ENCODE measurements at places on chromosomes 2 and 18.
A peak's percentile ranks its signal among the peaks of the same experiment; 100 is the strongest.

GRCh38 chr18:54776282-54776977 lies 51.8 kb upstream of the RAB27B start:
- no peak for DNase-seq

GRCh38 chr18:58937887-58938267 lies 73.2 kb downstream of the ZNF532 start:
- DNase-seq = no peak

DNA sequence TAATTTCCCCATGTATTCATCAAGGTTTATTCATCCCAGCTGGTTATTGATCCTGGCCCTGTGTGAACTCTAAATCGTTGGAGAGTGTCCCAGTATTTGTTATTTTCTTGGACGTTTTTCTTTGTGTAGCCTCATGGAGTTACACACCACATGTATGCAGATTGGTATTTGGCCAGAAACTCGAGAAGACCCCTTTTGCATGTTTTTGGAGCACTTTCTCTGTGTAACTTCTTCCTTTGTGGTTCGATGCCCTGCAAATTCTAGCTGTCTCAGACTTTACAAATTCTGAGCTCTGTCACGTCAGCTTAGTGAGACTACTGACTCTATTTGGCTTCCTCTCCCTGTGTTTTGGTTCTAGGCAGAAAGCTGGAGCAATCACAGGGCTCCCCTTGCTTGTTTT lies 198.7 kb downstream of the MCFD2 start:
- DNase-seq = no peak

- DNase-seq = peak; percentile 53
Observed at GRCh38 chr2:219352448-219353023, 20.0 kb upstream of the RESP18 start.

DNA sequence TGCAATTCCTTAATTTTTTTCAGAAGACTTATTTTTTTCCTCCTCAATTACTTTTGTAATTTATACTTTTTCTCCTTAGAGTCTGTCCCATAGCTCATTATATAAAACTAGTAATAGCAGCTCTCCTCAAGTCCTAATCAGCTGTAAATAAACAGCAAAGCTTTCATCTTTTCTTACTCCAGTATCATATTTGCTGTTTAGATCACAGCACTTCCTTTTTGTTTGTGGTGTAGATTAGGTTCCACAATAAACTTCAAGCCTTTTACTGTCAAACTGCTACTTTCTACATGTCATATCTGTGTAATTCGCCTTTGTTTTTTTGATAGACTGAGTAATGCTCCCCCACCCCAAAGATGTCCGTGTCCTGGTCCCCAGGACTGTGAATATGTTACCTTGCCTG lies 25.5 kb downstream of the GCG start:
- DNase-seq = no peak

- DNase-seq = no peak
Observed at GRCh38 chr18:22238036-22238435, 68.6 kb downstream of the GATA6 start.

- DNase-seq = no peak
Observed at GRCh38 chr2:175854665-175855064, 147.4 kb downstream of the LNPK start.

DNA sequence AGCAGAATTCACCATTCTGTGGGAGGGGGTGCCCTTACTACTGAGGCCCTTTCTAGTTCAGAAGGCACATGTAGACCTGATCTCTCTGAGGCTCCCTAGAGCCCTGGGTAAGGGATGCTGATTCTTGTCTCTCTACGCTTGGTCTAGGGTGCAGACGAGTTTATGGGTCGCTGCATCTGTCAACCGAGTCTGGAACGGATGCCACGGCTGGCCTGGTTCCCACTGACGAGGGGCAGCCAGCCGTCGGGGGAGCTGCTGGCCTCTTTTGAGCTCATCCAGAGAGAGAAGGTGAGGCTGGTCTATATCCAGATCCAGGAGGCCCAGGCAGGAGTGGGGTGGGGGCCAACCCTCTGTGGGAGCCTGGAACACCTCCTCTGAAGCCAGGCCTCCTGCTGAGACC lies 147.2 kb downstream of the DYSF start:
- DNase-seq = no peak

DNA sequence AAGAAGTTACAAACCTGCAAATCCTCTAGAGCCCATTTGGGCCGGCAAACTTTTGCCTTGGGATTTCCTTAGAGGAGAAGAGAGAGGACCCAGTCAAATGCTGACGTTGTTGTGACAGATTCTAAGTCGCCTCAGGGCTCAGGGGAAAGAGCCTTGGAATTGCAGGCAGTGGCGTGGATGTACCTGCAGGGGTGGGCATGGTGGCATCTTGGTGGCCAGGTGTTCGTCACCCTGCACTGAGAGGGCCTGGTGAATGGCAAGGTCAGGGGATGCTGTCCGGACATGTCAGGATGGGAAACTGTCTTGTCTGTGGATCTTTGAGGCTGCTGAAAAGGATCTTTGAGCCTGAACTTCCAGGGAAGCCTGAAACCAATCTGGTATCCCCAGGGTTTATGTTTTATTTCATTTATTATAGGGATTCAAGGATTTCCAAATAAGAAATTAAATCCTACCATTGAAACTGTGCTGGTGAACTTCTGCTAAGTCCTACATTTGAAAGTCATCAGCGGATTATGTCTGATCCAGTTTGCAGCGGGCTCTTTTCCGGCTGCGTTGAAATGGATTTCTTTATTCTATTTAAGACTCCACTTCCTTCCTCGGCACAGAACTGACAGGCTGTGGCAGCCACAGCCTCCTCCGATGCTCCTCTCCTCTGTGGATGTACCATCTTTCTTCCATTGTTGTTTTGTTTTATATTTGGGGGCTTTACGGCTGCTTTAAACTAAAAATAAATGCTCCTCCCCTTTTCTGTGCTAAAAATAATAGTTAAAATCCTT lies 207.6 kb downstream of the AGAP1 start:
- DNase-seq = no peak

DNA sequence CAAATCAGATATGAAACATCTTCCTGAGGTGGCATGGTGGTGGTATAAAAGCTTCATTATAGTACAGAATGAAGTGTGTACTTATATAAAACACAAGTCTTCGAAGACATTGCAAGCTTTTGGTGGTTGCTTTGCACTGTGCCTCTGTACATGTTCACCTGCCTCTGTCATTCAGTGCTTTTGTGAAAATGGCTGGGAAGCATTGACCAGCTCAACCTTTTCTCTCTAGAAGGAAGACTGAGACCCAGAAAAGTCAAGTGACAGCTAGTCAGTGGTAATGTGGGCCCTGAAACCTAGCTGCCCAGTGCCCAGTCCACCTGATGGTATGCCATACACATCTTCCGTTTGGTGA lies 12.1 kb downstream of the ITGA6 start:
- DNase-seq = no peak

DNA sequence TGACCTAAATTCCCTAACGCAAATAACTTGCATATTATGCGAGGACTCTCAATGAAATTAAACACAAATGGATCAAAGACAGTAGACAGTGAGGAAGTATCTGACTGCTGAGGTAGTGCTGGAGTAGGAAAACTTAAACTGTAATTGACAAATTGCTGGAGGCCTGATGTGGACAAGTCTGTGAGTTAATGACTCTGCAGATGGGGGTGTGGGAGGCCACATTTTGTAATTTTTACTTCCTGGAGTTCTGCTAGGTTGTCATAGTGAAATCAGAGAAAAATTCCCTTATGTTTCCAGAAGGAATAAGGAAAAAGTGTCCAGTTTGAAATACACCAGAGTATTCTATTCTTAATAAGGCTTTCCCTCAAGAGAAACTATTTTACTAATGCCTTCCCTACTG lies 333.0 kb upstream of the CNTNAP5 start:
- DNase-seq = no peak

DNA sequence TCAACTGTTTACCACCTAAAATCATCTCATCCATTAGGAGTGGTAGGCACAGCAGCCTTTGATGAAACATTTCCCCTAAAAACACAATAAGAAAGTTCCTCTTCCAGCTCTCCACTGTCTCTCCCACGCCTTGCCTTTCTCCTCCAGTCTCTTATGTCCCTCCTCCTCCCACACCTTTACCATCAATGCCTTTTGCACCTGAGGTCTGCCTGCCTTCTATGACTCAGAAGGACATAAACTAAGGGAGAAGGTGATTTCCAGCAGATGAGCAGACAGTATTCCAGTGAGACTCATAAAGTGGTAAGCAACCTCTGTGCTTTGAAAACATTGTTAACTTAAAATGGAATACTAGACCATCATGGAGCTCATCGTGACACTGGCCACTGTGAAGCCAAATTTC lies 34.2 kb upstream of the NDUFV2 start:
- DNase-seq = no peak
